ENCODE measurements at places on chromosomes 2 and 18.

DNA sequence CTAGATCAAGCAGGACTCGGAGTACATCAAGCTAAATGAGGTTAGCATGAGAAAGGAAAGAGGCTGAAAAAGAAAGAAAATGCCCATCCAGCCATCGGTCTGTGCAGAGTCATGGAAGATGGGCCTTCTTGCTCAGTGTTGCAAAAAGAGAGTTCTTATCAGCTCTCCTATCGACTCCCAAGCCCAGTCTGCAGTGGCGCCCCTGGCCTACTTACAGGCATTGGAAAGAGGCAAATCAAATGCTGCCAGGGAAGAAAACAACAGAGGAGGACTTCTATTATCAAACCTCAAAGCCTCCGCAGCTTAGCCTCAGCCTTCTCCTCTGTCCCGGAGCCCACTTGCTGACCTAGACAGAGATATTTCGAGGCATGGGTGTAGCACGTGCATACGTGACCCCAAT is 66.0 kb downstream of the CDH2 start:
- DNase-seq = no peak

DNA sequence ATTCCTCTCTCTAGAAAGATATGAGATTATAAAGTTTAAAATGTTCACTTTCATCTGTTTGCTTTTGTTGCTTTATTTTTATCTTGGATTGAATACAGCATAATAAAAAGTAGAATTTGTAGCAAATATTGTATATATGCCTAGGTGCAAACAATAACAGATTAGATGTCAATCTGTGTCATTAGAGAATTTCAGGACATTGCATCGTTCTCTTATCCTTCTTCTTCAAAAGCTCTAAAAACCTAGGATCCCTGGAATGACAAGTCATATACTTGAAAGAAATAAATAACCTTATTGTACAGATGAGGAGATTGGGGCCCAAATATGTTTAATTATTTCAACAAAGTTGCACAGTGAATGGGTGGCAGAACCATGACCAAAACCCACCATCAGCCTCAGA is 102.8 kb upstream of the BZW1 start:
- DNase-seq = no peak

DNA sequence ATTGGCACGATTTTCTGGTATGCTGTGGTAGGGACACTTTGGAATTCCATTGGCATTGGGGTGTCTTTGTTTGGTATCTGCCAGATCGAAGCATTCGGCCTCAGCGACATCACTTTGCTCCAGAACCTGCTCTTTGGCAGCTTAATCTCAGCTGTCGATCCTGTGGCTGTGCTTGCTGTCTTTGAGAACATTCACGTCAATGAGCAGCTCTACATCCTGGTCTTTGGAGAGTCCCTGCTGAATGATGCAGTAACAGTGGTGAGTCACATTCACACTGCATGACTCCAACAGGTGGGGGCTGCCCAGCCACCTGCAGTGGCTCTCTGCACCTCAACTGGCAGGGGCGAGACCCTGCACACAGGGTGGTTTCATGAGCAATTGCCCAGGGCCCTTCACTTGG is 38.4 kb downstream of the SLC9A2 start:
- no peak for DNase-seq

DNA sequence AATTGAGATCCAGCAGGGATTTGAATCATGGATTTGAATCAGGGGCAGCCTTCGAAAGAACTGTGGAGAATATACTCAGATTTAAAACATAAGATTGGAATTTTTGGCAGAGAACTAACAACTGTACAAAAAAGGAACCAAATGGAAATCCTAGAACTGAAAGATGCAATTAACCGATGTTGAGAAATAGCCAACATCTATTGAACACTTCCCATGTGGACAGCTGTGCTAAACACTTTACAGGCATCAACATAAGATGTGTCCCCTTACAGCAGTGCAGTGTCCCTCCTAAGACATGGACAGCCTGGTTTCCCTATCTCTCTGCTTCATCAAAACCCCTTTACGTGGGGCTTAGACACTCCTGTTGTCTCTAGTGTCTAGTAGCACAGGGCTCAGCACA is 3.7 kb upstream of the IL1RN start:
- DNase-seq = no peak

DNA sequence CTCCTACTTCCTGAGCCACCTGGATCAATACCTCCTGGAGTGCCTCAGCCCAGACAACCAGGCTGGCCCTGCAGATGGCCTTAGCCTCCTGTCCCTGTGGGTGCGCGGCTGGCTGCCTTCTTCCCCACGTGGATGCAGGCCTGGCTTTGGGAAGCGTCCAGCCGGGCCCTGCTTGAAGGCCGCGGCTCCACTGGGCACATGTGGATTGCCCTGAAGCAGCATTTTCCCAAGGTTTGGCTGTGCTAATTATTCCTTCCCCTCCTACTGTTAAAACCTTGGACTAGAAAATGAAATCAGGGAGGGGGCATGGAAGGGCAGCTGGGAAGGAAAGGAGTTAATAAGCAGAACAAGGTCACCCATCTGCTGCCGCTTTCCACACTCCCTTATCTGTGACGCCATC is 143.0 kb upstream of the GATA6 start:
- no peak for DNase-seq

DNA sequence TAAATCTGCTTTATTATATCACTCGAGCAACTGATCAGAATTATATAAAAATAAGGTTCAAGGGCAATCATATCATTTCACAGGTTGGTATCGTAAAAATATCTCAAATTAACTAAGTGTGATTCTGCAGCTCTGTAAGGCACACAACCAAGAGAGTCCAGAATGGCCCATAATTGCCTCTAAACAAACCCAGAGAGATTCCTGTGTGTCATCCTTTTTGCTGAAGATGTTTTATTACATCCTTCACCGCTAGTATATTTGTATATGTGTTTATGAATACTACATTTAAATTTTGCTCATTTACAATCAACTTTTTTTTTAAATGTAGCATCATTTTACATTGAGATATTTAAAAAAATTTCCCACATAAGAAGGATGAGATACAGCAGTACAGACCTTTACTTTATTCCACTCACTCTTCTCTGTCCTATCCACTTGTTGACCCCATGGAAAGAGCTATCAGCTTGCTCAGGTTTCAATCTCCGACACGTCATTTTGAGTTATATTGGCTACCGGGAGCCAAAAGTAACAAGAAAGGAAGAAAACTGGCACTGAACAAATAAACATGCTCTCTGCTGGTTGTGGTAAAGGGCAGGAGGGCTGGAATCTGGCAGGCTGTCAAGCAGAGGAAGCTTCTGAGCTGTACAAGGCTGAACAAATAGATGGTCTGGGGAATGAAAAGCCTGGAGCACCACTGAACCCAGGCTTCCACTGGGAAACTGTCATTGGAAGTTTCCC is 23.1 kb downstream of the PLA2R1 start:
- DNase-seq = no peak

- no peak for DNase-seq
Measured at GRCh38 chr2:45911538-45911937, 260.1 kb downstream of the PRKCE start.

- DNase-seq = no peak
Measured at GRCh38 chr2:26982102-26982742, 11.8 kb downstream of the MAPRE3 start.

DNA sequence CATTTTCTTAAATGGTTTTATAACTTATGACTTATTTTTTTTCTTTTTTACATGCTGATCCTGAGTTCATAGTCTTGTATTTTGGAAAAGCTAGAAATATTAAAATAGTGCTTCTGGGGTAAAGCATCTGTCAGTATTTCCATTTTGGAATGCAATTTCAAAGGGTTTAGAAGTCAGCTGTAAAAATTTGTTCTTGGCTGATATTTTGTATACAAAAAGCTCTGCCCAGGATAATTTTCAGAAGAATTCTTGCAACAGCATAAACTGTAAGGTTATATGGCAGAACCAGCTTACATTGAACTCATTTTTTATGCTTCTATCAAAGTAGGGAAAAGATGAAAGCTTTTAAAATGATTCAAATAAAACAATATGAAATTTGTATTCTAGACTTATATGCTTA is 97.4 kb downstream of the DIS3L2 start:
- DNase-seq = no peak

DNA sequence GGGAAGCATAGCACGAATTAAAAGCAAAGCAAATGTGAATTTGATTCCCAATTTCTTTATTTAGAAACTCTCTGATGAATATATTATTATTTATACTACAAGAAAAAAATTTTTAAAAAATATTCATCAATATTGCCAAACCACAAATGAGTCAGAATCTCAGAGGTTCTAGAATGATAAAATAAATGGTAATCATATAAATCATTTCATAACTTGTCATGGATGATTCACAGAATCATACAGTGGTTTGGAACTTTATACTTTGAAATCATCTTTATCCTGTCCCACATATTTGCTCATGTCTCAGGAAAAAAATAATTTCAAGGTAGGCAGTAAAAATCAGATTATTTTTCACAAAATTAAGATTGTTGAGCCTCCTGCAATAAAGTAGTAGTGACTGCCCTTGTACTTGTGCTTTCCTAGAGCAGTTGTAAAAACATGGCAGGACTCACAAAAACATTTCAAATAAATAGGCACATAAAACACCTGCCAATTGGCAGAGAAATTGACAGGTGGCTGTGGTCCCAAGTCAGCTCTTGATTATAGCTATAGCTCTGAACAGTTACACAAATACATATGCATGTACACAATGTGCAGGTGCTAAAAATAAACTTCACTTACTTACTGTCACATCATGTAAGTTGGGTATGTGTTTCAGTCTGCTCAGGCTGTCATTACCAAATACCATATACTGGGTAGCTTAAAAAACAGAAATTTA is 273.9 kb upstream of the SESTD1 start:
- no peak for DNase-seq

DNA sequence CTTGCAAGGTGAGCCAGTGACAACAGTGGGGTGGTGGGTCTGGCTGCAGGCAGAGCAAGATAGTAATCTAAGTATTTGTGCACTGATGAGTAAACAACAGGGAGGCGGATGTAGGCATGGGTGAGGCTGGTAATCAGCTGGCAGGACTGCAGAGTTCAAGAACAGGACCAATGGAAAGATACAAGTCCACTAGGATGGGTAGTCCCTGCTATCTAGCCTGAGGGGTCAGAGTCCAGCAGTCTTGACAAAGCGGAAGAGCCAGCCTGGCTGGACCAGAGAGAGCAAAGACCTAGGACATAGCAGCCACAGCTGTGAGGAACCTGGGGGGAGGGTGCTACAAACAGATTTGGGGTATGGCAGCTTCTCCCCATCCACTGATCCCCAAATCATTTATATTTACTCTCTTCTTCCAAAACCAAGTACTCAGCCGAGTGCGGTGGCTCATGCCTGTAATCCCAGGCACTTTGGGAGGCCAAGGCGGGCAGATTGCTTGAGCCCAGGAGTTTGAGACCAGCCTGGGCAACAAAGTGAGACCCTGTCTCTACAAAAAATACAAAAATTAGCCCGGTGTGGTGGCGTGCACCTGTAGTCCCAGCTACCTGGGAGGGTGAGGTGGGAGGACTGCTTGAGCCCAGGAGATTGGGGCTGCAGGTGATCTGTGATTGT is 25.9 kb downstream of the VIL1 start:
- DNase-seq = no peak

DNA sequence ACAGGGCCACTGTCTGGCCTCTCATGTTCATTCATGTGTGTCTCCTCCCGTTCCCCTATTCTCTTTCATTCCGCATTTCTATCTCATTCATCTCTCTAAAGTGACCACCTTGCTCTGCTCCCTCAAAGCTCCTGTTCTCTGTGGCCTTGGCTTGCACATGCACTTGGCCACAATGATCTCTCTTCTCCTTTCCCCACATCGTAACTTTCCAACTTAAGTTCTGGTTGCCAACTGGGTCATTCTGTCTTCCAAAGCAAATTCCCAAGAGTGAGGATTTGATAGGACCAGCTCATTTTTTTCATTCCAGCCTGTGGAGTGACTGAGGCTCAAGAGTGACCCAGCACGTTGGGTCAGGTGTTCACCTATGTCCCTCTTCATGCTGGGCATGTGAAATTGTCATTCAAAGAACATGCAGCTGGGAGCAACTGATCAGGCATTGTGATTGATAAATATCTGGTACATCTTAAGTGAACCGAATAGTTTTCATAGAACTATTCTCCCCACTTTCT is 14.3 kb upstream of the ITGA6 start:
- DNase-seq = no peak

GRCh38 chr2:200778038-200778437 is 33.7 kb upstream of the BZW1 start:
- no peak for DNase-seq

GRCh38 chr2:16259010-16259409 is 318.7 kb downstream of the MYCN start:
- DNase-seq = no peak

GRCh38 chr2:172921532-172922236 is 154.0 kb upstream of the MAP3K20 start:
- DNase-seq = no peak

DNA sequence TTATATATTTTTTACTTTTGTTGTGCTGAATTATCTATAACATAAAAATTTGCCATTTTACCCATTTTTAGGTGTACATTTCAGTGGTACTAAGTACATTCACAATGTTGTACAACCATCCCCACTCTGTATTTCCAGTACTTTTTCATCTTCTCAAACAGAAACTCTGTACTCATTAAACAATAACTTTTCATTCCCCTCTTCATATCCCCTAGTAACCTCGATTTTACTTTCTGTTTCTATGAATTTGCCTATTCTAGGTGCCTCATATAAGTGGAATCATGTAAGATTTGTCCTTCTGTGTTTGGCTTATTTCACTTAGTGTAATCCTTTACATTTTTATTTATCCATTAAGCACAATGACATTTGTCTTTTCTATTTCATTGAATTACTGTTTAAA is 51.3 kb downstream of the GTF2A1L start:
- DNase-seq = no peak

DNA sequence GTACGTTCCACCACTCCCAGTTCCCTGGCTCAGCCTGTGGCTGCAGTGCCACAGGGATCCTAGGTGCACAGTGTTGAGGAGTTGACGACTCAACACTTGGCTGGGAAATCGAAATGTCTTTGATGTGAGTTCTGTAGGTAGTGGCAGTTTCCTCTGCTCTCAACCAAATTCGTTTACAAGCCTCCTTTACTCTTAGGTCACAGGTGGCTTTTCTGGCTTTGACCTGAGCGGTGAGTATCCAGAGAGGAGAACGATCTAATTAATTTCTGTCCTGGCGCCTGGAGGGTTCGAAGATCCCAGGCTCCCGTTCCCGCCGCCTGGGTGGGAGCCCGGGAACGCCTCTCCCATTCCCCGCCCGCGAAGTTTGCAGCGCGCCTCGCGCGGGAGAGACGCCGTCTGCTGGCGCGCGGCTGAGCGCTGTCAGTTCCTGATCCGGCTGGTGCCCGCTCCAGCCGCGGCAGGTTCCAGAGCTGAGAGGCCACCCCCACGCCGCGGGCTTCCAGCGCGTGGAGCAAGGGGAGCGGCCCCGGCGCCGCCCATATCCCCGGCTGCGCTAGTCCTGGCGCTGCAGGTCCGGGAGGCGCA is at the start of gene LAMA3:
LAMA3 (plus strand) TSS at position 423 of the 585 bp plus-strand sequence. CDS start 231 bp downstream, outside the sequence.
- DNase-seq = peak; percentile 10

GRCh38 chr18:32674491-32674890 is 98.3 kb downstream of the KLHL14 start:
- DNase-seq = no peak

DNA sequence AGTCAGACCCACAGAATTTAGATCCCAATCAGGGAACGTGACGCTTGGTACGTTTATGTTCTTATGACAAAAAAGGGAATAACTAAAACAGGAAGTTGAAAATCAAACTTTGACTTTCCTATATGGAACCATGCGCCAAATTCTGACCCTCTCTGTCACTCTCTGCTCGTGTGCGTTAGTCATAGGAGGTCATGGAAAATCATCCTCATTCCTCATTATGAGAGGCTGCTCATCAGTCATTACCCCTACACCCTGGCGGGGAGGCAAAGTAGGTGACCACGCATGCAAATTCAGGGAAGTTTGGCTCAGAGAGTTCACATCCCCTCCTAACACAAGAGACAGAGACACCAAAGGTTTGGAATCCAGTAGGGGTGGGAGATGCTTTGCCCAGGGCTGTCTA is 15.5 kb downstream of the IL1F10 start:
- no peak for DNase-seq
